ENCODE measurements at places on chromosomes 6 and 20.
A peak's percentile ranks its signal among the peaks of the same experiment; 100 is the strongest.

- peak; percentile 70 for DNase-seq
Observed at GRCh38 chr20:56359212-56360132, 698 bp downstream of the FAM210B start.

- no peak for DNase-seq
Observed at GRCh38 chr6:33694977-33695376, 16.5 kb downstream of the UQCC2 start.

GRCh38 chr6:44042261-44042988, 84.8 kb downstream of the MRPL14 start:
- DNase-seq, result no peak

- no peak for DNase-seq
Observed at GRCh38 chr20:56155625-56156024, 92.9 kb upstream of the MC3R start.

DNA sequence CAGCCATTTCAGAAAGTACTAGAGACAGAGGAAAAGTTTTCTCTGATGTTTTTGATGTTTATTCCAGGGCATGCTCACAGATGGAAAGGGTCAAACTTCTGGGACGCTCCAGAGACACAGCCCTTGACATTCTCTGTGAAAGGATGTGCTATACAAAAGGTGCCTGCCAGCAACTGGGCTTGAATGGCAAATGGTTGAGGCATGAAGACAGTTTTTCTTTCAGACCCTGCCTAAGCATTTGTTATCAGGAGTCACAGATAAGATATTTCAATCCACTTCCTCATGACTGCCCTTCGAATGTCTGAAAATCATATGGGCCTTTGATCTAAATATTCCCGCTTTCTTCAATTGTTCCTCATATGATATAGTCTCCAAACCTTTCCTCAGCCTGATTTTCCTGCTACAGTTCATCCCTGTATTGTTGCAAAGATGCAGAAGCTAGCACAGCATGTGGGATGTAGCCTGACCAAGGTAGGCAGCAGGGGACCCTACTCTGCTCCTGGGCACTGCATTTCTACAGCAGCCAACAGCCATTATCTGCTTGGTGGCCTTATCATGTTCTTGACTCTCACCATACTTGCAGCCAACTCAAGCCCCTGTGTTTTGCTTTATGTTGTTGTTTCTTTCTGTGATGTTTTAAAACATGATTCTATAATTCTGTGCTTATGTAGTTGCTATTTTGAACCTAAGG, 14.6 kb upstream of the TXLNB start:
- peak; percentile 23 for DNase-seq

DNA sequence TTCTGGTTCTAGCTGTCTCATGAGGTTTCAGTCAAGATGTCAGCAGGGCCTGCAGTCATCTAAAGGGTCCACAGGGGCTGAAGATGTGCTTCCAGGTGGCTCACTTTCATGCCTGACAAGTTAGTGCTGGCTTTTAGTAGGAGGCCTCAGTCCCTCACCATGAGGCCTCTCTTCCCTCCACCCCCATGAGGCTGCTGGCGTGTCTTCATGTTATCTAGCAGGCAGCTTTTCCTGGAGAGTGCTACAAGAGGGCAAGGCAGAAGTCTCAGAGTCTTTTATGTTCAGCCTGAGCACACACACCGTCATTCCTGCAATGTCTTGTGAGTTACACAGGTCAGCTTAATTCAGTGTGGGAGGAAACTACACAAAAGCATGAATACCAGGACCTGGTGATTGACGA, 769.9 kb downstream of the HDGFL1 start:
- no peak for DNase-seq

- no peak for DNase-seq
Observed at GRCh38 chr6:138250513-138251247, 32.4 kb upstream of the PBOV1 start.

GRCh38 chr6:169895000-169895759, 143.8 kb downstream of the ERMARD start:
- no peak for DNase-seq

- DNase-seq, result no peak
Observed at GRCh38 chr20:16946097-16946496, 197.9 kb downstream of the OTOR start.

DNA sequence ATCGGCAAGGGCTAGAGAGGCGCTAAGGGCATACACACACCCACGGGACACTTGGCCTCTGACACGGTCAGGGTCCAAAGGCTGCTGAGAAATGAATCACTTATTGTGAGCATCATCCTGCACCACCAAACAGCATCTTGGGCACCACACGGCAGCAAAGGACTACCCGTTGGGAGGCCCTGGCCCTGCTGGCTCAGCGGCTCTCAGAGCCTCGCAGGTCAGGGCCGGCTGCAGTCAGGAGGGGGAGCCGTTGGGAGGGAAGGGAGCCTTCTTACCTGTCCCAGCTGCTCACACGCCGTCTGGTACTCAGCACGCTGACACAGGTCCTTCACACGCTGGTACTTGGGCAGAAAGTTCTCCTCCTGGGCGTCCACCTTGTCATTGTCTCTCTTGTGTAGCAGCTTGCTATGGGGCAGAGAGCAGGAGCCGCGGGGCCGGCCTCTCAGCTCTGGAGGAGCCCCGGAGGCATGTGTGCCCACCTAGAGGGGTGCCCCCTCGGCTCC, 109.0 kb downstream of the SULF2 start:
- no peak for DNase-seq

DNA sequence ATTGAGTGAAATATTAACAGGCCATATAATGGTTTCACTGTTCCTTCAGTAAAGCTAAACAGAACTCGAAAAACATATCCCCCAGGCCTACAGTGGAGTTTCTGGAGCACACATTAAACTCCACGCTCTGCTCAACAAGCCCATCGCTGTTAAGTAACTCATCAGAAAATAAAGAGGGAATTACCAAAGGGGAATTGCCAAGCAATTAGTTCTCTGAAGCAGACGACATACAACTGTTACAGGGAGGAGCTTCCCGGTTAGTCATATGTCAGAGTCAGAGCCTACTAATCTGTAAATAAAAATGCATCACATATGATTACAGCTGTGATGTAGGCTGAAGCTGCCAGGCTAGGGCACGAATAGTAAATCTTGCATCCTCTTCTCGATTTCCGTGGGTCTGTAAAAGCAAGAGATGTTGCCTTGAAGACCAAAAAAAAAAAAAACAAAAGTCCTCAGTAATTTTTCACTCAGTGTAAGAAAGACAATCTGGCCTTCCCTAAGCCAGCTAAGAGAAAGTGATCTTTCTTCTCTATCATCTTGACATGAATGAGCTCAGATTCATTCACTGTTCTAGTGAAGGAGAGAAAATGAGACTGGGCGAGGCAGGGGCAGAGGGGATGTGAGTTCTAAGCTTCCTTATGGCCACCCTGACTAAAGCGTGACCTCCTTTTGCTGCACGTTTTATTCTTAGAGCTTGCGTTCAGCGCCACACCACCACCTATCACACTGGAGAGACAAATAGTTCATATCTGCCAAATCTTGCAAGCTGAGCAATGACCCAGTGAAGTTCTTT, 13.8 kb downstream of the ATXN1 start:
- no peak for DNase-seq

DNA sequence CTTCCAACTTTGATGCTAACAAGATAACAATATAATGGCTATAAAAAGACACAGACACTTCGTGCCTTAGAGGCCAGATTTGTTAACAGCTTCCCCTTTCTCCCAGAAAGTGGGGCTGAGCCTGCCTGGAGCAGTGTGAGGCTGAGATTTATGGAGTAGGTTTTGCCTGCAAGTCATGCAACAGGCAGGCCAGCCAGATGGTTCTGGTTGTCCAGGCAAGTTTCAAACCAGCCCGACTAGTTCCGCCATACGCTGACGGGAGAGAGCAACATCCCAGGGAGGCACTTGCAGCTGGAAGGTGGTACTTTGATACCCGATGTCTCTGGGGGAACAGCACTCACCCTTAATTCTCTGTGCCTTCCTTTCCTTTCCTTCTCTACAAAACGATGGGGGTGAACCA, 81.3 kb upstream of the NAA20 start:
- no peak for DNase-seq
